ENCODE measurements at places on chromosomes 4 and X.

GRCh38 chr4:42658261-42658660 lies 1.4 kb upstream of the ATP8A1 start:
- DNase-seq, result no peak

DNA sequence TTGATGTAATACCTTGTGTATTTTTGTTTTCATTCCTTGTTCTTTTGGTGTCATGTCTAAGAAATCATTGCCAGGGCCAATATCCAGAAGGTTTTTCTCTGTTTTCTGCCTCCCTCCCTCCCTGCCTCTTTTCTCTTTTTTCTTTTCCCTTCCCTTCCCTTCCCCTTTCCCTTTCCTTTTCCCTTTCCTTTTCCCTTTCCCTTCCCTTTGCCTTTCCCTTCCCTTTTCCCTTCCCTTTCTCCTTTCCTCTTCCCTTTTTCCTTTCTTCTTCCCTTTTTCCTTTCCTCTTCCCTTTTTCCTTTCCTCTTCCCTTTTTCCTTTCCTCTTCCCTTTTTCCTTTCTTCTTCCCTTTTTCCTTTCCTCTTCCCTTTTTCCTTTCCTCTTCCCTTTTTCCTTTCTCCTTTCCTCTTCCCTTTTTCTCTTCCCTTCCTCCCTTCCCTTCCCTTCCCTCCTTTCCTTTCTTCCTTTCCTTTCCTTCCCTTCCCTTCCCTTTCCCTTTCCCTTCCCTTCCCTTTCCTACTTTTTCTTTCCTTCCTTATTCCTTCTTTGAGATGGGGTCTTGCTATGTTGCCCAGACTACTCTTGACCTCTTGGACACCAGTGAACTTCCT lies 646.1 kb downstream of the RAPGEF2 start:
- no peak for DNase-seq

DNA sequence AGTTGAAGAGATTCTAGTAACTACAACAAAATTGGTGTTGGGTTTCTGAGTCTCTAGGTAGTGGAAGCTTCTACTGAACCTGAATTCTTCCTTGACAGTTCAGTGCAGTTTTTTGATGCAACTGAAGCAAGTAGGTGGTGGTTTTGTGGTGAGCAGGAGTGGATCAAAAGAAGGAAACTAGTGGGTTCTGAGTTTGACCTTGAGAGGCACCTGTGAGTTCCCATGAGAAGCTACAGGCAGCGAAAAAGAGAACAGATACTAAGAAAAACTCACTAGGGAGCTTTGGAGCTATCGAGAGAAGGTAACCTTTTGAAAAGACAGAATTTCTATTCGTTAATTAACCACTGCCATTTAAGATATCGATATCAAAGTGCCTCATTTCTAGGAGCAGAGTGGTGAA lies 145.2 kb downstream of the PDHA2 start:
- DNase-seq, result no peak

GRCh38 chr4:87044511-87045233 lies 109.9 kb downstream of the AFF1 start:
- no peak for DNase-seq

DNA sequence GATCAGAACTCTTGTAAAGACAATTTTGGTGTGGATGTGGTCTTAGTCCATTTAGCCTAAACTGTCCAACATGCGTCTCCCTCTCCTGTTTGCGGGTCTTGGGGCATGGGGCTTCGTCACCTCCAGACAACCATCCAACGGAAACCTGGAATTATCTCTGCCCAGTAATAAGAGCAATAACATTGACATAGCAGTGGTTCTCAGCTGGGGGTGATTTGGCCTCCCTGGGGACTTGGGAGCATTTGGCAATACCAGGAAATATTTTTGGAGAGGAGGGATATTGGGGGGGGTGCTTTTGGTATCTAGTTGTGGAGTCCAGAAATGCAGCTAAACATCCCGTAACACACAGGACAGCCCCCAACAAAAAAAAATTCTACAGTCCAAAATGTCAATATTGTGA lies 47.2 kb downstream of the SEL1L3 start:
- no peak for DNase-seq

GRCh38 chrX:68112321-68112720 lies 321.0 kb downstream of the OPHN1 start:
- no peak for DNase-seq

- DNase-seq, result no peak
These were observed 210.3 kb upstream of the SPIN4 start for GRCh38 chrX:63561425-63561824.

GRCh38 chr4:166301266-166301665 lies 428.2 kb downstream of the TLL1 start:
- no peak for DNase-seq

DNA sequence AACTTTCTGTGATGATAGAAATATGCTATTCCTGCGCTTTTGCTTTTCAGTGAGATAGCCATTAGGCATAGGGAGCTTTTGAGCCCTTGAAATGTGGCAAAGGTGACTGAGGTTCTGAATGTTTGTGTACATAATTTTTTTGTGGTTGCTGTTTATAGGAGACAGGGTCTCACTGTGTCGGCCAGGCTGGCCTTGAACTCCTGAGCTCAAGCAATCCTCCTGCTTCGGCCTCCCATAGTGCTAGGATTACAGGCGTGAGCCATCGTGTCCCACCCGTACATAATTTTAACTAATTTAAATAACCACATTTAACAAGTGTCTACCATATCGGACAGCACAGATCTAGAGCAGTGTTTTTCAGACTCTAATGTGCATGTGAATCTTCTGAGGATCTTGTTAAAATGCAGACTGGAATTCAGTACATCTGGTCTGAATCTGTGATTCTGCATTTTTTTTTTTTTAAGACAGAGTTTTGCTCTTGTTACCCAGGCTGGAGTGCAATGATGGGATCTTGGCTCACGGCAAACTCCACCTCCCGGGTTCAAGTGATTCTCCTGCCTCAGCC lies 45.3 kb downstream of the CASP6 start:
- DNase-seq, result no peak

DNA sequence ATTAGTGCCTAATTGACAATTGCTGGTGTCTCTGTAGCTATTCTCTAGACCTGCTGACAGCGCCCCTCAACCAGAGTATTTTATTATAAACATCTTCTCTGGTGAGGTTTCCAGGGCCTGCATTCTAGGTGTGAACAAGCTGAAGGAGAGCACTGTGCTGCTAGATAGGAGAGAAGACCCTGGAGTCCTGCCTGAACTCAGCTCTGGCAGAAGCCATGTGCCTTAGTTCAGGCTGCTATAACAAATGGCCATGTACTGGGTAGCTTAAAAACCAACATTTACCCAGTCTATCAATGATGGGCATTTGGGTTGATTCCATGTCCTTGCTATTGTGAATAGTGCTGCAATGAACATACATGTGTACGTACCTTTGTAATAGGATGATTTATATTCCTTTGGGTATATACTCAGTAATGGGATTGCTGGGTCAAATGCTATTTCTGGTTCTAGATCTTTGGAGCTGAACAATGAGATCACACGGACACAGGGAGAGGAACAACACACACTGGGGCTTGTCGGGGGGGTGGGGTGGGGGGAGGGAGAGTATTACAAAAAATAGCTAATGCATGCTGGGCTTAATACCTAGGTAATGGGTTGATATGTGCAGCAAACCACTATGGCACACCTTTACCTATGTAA lies 185.5 kb upstream of the CPEB2 start:
- no peak for DNase-seq

DNA sequence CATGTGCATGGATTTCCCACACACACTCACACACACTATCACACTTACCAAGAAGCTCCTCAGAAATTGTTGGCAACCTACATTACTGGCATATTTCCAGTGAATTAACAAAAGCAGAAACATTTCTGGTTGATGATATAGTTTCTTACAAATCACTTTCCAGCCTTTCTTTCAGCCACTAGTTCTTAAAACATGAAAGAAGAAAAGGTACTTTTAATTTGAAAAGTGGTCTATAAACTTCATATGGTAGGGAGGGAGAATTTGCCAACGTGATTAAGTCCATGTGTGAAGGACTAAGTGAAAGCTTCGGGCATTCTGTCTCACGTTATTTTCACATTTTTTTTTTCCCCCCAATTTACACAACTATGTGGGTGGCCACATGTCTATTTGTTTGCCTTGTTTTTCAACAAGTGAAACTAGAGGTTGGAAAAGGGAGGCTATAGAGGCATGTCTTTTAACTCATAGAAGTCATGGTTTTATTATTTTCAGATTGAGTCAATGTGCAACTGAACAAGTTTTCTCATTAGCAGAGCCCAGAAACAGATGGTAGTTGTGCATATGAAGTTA lies 832.1 kb upstream of the INTU start:
- DNase-seq, result no peak

DNA sequence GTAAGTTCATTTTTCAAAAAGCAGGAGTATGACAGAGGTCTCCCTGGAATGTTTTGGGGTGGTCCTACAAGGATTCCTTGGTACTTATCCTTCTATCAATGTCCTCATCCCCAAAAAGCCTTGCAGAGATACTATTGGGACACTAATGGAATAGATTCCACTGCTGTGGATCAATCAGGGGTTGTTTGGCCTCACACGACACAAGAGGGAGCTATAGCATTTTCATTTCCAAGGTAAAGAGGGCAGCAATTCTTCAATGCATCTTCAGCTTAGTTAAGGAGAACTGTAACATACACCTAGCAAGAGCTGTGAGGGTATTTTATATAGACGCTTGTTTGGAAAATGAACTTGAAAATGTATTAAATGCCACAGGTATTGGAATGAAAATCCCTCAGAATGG lies 50.9 kb downstream of the USP26 start:
- no peak for DNase-seq

DNA sequence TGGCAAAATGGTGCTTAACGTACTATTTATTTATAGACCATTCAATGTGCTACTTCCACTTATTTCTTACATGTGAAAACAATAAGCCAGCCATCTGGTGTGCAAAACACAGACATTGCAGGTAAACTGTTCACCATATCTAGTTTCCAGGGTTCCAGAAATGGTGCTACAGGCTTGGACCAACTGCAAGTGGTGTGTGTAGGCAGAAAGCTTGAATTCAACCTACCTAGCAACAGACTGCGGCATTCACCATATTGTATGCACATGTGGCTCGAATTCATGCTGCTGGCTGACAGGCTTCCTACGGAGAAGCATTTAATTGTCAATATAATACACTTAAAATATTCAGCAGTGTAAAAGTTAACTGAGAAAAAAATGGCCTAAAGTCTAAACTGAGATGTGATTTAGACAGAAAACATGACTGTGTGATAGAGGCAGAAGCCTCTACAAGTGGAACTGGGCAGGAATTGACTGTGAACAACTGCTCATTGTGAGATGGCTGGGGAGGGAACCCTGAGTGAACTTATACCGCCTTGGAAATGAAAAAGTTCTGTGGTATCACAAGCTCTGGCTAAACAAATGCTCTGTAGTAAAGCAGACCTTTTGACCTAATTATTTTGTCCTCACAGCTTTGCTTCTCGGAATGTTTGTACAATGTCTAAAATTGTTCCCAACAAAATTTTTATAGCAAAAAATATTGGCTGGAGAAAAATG lies 434.7 kb downstream of the GRIA2 start:
- no peak for DNase-seq

GRCh38 chrX:23578079-23578478 lies 89.2 kb upstream of the PRDX4 start:
- no peak for DNase-seq

DNA sequence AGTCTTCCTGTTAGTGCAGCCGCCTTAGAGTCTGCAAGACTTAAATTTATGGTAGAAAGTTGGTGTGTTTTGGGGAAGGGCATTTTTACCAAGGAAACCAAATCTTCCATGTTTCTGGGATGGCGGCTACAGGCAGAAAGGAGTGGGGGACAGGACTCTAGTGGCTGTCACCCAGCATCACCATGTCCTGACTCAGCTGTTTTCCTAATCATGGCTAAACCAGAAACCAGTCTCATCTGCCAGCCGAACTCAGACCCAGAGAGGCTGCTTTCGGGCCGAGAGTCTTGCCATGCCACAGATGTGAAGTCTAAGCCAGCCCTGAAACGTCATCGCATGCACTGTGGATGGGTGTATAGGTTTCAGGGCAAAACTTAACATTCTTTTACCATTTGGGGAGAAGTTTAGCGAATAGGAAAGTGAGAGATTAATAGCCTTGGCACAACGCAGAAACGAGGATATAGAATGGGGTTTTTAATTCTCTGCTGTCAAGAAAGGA lies 109.6 kb downstream of the ENPP6 start:
- DNase-seq, result no peak

DNA sequence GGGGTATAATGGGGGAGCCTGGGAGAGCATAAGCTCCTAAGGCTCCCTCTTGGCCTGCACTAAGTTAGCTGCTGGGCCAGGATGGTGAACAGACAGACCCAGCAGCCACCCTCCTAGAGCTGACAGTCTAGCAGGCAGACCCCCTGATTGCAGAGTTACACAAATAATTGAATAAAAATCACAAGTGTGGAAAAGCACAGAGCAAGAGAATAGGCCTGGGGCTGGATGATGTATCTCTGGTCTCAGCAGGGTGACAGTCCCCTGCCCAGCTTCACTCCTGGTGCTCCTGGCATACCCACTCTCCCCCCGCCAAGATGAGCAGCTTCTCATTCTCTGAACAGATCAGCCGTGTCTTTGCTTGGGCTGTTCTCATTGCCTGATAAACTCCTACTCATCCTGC lies 86.1 kb upstream of the STX18 start:
- DNase-seq, result no peak

DNA sequence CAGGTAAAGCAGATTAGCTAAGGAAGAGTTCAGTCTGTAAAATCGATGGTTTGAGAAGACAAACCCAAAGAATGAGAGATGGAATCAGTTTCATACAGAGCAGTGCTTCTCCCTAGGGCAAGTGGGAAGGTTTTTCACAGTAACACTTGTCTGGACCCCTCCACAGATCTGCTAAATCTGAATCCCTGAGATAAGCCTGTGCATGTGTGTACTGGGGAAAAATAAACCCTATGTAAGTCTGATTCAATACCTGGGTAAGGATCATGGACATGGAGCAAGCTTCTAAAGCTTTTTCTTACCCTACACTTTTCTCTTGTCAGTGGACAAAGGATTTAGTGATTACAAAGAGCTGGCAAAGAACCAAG lies 13.6 kb downstream of the ELOVL6 start:
- no peak for DNase-seq

DNA sequence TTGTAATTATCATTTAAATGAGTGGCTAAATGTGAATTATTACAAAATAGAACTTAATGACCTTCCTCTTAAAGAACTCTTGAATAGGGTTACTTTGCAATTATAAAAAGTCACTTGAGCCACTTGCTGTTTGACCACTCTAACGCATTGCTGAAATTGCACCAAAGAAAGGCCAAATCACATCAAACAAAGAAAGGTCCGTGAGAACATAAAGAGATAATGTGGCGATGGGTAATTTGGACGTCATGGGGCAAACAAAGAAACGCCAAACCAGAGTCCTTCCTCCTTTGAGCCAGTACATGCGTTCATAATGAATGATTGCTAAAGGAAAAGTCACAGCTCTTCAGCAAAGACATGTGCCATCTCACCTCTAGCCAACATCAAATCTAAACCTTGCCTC lies 229.8 kb upstream of the STS start:
- no peak for DNase-seq
